ENCODE measurements at places on chromosomes 12 and 14.
A peak's percentile ranks its signal among the peaks of the same experiment; 100 is the strongest.

DNA sequence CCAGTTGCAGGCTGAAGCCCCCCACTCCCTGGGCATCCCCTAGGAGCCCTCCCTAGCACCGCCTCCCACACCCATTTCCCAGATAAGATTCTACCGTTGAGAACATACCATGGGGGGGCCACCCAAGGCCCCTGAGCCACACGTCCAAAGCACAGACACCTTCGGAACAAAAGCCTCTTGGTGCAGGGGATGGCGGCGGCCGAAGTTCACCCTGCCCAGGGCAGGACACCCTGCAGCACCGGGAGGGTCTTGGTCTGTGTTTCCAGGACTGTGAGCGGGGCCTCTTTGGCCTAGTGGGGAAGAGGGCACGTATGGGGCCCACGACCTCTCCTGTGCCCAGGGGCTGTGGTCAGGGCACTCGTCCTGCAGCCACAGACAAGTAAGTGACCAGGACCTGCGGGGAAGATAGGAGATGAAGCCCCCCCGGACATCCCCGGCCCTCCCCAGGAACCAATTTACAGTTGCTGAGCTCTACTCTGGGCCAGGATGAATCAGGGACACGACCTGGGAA is 154.3 kb upstream of the C14orf180 start:
- DNase-seq: no peak

DNA sequence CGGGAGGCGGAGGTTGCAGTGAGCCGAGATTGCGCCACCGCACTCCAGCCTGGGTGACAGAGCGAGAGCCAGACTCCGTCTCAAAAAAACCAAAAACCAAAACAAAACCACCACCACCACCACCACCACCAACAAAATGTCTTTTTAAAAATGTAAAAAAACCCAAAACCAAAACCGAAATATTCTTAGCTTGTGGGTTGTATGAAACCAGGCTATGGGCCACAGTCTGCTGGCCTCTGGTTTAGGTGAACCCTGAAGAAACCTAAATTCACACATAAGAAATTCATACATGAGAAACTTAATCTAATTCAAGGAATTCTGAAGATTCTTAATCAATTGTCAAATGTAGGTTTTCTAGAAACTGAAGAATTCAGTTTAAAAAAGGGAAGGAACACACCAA is 37.6 kb downstream of the INSM2 start:
- no peak for DNase-seq

DNA sequence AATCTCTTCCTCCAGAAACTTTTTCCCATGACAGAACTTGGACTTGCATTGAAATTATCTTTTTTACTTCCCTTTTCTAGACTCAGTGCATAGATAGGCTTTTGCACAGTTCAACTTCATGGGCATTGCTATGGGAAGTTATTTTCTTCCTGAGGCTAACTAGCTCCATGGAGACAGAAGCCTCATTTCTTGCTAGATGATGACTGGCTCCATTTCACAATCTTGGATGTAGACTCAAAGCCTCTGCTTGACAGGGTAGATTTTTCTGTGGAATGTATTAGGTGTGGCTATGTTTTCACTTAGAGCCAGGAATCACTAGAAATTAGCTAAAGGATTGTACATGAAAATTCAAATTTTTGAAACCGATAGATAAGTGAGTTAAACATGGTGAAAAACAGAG is 884.1 kb upstream of the MGAT4C start:
- no peak for DNase-seq

DNA sequence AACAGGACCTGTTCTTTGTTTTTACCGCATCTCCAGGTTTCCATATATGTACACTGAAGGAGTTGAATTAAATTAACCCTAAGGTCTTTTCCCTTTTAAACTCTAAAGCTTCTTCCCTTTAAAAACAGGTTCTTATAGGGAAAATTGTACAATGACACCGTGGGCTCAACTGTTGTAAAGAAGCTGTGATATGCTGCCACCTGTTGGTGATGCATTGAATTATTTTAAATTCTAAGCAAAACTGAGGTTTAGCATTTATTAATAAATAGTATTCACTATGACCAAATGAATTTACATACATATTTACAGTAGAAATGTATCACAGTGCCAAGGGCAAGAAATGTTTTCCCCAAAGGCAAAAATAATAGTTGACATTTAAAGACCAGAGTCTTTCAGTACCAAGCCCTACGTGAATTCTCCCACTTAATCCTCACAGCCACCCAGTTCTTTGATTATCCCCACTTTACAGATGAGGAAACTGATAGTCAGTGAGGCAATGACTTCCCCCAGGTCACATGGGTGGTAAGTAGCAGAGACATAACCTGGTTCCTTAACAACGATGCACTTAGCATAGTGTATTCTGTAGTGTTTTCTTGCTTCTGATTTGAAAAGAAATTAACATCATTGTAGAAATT is 35.7 kb upstream of the TMEM263 start:
- DNase-seq: peak; percentile 88

- DNase-seq: no peak
Observed at GRCh38 chr14:100081997-100082625, 16.9 kb downstream of the EVL start.

- no peak for DNase-seq
Observed at GRCh38 chr12:53651737-53652136, 24.1 kb downstream of the ATP5MC2 start.

GRCh38 chr14:77372304-77372841 is 4.5 kb downstream of the TMED8 start:
- DNase-seq: peak; percentile 18

GRCh38 chr12:12366701-12367481 is 10.0 kb downstream of the BORCS5 start:
- no peak for DNase-seq

DNA sequence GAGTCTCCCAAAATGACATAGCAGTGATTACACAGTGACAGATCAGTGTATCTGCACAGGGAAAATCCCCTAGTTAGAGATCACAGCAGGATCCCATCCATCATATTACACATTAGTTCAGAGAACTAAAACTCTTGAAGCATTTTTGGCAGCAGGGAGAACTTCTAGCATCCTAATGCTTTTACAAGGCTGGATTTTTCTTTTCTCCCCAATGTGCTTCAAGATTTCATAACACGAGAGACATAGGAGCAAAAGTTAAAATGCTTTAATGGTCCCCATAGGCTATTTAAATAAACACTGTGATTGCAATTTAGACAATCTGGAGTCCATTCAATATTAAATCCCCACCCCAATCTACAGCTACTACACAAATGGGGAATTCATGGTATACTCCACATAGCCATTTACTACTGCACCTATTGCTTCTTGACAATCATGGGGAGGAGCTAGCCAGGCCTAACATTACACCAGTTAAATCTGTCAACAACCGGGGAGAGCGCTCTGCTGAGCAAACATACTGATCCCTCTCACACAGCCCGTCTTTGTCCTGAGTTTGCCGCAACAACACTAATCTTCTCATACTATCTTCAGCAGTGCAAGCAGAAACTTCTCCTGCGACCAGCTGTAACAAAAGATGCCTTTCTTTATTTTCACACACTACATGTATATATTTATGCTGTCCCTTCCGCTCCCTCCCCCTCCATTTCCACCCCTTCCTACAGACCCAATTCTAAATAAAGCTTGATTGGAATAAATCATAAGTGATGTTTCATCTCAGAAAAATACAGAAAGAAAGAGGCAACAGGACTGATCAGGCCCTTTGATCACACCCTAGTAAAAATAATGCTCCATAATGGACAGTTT is 120.3 kb upstream of the SOX5 start:
- DNase-seq: peak; percentile 60

DNA sequence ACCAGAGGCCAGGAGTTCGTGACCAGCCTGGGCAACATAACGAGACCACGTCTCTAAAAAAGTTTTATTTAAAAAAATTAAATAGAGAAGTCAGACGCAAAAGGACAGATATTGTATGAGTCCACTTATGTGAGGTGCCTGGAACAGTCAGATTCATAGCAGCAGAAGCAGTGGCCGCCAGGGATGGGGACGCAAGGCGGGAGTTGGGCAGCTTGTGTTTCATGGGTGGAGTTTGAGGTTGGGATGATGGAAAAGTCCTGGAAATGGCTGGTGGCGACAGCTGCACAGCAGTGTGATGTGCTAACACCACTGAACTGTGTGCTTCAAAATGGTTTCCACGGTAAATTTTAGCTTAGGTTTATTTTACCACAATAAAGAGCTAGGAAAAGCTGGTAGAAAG is 57.6 kb upstream of the DDX11 start:
- no peak for DNase-seq

DNA sequence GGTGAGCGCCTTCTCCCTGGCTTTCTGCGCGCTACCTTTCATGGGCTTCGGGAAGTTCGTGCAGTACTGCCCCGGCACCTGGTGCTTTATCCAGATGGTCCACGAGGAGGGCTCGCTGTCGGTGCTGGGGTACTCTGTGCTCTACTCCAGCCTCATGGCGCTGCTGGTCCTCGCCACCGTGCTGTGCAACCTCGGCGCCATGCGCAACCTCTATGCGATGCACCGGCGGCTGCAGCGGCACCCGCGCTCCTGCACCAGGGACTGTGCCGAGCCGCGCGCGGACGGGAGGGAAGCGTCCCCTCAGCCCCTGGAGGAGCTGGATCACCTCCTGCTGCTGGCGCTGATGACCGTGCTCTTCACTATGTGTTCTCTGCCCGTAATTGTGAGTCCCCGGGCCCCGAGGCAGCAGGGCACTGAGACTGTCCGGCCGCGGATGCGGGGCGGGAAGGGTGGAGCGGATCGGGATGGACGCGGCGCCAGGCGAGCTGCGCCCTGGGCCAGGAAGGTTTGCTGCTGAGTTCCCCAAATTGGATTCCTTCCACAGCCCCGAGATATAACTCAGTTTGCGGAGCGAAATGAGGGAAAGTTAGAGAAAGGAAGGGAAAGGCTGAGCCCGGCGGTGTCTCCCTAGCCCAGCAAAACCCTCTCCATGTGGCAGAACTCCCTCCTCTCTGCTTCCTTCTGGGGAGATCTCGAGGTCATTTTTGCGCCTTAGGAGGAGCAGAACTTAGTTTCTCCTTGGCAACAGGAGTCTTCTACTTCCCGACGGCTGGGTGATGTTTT is 972 bp downstream of the PTGDR start:
- peak; percentile 3 for DNase-seq

- DNase-seq: no peak
Observed at GRCh38 chr12:48832321-48833060, 14.2 kb downstream of the CACNB3 start.

DNA sequence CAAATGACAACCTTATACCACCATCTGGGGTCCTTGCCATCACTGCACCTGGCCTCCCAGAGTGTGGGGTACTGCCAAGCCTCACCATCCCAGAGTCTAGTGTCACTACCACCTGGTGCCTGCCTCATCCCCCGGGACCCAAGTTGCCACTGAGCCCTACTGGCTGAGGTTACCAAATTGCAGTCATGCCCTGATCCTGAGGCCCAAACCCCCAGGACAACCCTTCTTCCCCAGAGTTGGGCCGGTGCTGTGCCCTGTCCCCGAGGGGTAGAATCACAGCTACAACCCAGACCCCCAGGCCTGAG is 8.4 kb upstream of the SFSWAP start:
- DNase-seq: no peak

GRCh38 chr12:66197495-66197921 is 8.5 kb downstream of the IRAK3 start:
- DNase-seq: no peak

- no peak for DNase-seq
Observed at GRCh38 chr12:83538361-83538965, 851.8 kb downstream of the TMTC2 start.

DNA sequence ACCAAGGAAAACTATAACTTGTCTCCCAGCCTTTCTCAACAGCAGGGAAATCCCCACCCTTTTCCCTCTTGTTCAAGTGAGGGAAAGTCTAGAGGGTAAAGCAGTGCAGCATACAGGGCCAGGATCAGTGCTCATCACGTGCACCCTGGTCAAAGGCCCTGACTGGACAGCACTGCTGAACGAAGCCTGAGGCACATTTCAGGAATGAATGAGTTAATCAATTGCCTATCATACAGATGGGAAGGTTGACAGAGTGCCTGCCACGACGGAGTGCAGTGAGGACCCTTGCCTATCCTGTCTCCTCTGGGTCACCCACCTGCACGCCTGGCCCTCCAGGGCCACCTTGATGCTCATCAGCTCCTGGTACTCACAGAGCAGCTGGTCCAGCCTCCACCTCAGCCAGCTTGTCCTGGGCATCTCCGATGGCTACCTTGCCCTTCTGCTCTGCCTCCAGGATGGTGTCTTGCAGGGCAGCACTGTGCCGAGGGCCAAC is 11.7 kb upstream of the KRT73 start:
- no peak for DNase-seq

GRCh38 chr14:92437729-92438285 is 75.8 kb upstream of the RIN3 start:
- DNase-seq: no peak

- no peak for DNase-seq
Observed at GRCh38 chr12:13169272-13169671, 27.3 kb upstream of the EMP1 start.

DNA sequence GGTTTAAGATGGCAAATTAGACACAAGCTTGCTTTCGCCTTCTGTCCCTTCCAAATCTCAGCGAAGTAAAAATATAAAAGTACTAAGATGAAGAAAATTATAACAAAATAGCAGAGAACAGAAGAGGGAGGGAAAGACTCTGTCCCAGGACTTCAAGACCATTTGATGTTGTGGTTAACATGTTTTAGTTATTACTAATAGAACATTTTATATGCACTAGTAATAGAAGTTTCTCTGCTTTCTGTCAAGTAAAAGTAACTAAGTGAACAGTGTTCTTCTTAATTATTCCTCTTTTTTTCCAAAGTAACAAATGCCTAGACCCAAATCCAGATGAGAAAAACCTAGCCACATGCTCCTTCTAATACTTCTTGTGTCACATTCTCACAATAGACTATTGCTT is 85.1 kb upstream of the DAAM1 start:
- DNase-seq: no peak

DNA sequence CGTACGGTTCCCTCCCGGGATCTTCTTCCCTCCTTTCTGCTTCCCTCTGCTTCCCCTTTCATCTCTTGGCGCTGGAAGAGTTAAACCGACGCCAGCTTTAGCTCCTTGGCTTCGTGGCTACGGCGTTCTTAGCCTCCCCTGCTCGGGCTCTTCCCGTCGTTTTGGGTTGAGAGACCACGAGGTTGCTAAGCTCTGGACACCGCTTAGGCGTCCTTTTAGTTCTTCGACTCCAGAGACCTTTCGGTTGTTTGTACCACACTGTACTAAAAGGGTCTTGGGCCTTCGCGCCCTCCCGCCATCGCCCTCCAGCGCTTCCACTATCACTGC is 545 bp downstream of the CPSF2 start:
- DNase-seq: peak; percentile 67

- no peak for DNase-seq
Observed at GRCh38 chr14:93033983-93034670, 81.6 kb downstream of the ITPK1 start.

DNA sequence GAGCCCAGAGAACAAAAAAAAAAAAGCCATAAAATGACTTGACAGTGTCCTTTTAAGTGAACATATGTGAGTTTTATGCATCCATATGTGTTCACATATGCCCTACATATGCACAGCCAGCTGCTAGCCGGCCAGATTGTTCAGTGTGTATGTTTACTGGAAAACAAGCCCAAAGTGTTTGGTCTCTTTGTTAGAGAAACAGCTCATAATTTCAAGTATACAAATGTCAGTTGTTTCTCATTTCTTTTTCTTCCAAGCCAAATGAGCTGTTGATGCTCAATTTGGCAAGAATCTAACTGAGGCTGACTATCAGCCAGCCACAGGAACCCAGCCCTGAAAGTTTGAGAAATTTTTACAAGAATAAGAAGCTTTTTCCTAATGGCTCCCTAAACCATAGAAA is 60.8 kb upstream of the TSPAN8 start:
- DNase-seq: no peak

GRCh38 chr12:107351713-107352112 is 258.4 kb upstream of the CRY1 start:
- DNase-seq: no peak

GRCh38 chr12:28535216-28535615 is 345.0 kb downstream of the CCDC91 start:
- no peak for DNase-seq

Data from brain (organoid and tissue), 16 donors.